ENCODE measurements at places on chromosomes 6 and 20.
A peak's percentile ranks its signal among the peaks of the same experiment; 100 is the strongest.

DNA sequence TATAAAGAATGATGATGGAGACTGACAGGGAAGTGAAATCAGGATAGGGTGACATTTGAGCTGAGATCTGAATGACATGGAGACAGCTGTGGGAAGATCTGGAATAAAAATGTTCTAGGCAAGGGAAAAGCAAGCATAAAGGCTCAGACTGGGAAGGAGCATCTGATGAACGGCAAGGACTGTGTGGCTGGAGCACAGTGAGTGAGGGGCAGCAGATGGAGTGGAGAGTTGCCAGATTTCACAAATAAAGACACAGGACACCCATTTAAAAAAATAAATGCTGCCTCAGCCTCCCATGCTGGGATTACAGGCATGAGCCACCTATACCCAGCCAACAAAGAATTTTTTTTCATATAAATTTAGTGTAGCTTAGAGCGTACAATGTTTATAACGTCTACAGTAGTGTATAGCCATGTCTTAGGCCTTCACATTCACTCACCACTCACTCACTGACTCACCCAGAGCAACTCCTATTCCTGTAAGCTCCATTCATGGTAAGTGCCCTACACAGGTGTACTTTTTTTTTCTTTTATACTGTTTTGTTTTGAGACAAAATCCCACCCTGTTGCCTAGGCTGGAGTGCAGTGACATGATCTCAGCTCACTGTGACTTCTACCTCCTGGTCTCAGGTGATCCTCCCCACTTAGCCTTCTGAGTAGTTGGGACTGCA is 2.4 kb upstream of the ZBTB24 start:
- no peak for ATAC-seq

GRCh38 chr6:83097204-83097603 is 29.7 kb downstream of the DOP1A start:
- no peak for ATAC-seq

DNA sequence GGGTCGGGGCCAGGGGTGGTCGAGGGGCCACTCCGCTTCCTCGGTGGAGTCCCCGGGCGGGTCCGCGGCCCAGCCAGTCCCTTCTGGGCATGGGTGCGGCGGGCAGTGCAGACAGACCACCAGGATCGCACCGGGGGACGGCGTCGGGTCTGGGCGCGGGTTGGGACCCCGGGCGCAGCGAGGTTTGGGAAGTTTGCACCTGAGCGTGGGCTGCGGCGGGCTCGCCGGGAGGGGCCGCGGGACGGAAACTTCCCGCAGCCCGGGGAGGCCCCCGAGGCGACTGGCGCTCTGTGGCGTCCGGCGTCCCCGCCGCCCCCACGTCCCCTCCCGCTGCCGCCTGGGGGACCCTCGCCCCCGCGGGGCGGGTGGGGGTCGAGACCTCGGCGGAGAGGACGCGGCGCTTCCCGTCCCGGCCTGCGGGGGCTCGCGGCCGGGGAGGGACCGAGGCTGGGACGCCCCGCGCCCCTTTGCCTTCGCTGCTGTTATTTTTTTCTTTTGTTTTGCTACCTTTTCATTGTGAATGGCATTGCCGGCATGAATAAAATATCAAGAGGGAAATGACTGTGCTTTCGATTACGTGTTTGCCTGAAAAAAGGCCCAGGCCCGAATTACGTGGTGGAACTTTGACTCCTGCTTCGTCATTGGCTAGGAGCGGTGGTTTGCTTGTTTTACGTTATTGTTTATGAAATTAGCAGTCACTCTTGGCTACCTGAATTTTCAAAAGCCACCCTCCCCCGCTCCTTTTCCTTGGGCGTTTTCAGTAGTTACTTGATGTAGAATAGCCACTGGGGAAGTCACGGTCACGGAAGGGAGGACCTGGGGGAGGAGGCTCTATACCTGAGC is 703 bp downstream of the SNX9 start:
- ATAC-seq, result peak; percentile 79

DNA sequence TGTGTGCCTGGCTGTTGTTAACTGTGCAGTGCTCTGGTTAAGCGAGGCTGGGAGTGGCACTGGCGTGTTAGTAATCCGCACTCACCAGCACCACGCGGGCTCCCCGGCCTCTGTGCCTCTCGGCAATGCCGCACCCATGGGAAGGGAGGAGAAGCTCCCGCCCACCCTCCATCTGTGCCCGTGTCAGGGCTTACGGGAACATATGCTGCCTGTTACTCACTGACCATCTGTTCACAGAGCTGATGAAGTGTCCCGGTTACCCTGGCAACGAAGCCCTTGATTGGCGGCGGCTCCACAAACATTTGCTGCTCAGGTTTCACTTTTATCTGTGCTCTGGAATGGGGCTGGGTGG is 114.7 kb downstream of the PSMB1 start:
- peak; percentile 47 for ATAC-seq

DNA sequence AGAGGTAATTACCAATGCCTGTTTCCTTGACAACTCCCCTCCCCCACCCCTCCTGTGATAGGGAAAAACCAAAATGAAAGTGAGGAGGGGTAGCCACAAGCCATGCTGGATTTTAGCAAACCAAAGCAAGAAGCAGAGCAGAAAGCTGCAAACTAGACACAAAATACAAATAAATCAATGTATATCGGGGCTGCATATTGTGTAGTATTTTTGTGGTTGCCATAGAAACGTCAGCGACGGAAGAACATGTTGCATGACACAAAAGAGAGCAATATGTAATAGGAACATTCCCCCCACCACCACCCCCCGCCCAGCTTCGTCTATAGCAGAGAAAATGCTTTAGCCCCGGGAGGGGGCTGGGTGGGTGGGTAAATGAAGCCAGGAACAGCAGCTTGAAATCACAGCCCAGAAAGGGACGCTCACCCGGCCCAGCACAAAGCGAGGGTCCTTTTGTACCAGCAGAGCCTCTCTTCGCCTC is 548 bp downstream of the AGPAT4 start:
- peak; percentile 22 for ATAC-seq

- peak; percentile 83 for ATAC-seq
Observed at GRCh38 chr6:90610751-90611542, 24.1 kb upstream of the MAP3K7 start.

GRCh38 chr20:51930775-51931174 is 128.5 kb upstream of the SALL4 start:
- no peak for ATAC-seq

- ATAC-seq, result no peak
Observed at GRCh38 chr6:25311331-25311840, 32.2 kb downstream of the CARMIL1 start.

- no peak for ATAC-seq
Observed at GRCh38 chr20:9375221-9375681, 139.1 kb upstream of the LAMP5 start.

GRCh38 chr20:50987493-50988210 is 29.0 kb downstream of the MOCS3 start:
- ATAC-seq, result peak; percentile 82

GRCh38 chr20:11901127-11901526 is 16.6 kb upstream of the BTBD3 start:
- no peak for ATAC-seq

DNA sequence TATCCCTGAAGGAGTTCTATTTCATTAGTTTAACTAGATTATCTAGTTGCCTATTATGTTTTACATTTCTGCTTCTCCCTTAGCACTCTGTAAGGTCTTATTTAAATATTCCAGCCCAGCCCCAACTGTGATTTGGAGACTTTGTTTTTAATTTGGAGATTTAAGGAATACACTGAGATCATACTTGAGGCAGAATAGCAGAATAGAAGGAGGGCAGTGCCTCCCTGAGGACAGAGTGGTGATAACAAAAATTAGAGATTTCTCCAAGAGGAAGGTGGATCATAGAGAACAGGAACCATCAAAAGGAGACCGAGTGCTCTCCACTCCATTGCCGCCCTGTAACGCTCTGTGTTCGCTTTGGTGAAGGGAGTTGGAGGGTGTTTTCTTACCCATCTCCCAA is 14.8 kb upstream of the CD164 start:
- no peak for ATAC-seq

GRCh38 chr6:14333556-14334305 is 216.2 kb downstream of the CD83 start:
- ATAC-seq, result no peak

GRCh38 chr6:145886228-145886956 is 71.8 kb upstream of the FBXO30 start:
- ATAC-seq, result no peak

DNA sequence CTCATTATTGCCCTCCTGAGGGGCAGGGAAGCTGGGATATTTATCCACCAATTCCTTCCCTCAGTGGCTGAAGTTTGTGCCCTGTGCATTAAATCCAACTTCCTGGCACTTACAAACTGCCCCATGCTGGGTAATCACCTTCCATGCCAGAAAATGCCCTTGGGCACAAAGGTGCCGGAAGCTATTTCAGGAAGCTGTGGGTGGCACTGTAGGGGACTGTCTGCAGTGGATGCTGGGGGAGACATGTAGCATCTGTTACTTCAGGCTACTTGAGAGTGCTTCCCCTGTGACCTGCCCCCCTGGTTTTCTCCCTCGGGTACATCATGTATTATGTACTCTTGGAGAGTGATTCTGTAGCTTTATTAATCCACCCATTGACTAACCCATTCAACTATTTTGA is 24.7 kb upstream of the RALGAPA2 start:
- no peak for ATAC-seq

DNA sequence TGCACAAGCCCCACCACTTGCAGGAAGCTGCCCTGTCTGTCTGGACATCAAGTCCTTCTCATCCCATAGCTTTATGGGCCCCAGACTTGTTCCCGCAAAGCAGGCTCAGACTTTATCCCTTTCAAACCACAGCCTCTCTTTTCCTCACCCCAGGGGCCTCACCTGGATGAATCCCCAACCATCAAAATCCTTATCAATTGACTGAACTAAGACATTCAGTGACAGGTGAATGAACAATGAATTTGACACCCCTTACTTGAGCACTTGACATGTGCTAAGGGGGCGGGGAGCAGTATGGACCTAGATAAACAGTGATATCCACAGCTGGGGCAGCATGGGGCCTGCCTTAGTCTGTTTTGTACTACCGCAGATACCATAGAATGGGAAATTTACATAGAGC is 5.0 kb downstream of the RAB44 start:
- ATAC-seq, result no peak

GRCh38 chr20:44761423-44761822 is 15.8 kb downstream of the KCNK15 start:
- ATAC-seq, result no peak

- no peak for ATAC-seq
Observed at GRCh38 chr6:12903246-12903645, 186.7 kb downstream of the PHACTR1 start.

GRCh38 chr6:64527899-64528298 is 892.3 kb downstream of the PHF3 start:
- no peak for ATAC-seq

DNA sequence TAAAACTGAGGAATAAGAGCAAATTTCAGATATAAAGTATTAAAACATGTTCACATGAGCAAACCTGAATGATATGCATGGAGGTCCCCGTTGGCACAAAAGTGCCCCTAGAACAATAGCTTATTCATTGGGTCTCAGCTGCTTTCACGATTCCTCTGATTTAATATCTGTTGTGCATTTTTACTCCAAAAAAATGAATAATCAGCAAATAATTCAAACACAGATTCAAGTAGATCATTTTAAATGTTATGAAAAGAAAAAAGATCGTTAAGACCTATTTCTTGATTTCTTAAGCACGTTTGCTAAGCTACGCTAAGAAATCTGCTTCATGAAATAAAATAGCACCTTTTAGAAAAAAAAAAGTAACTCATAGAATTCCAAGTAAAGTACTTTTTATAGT is 21.7 kb downstream of the HUS1B start:
- no peak for ATAC-seq

- ATAC-seq, result no peak
Observed at GRCh38 chr20:24605937-24606455, 136.6 kb downstream of the SYNDIG1 start.

GRCh38 chr6:72651174-72651573 is 29.3 kb downstream of the KCNQ5 start:
- no peak for ATAC-seq

GRCh38 chr6:14317387-14317970 is 199.9 kb downstream of the CD83 start:
- no peak for ATAC-seq

DNA sequence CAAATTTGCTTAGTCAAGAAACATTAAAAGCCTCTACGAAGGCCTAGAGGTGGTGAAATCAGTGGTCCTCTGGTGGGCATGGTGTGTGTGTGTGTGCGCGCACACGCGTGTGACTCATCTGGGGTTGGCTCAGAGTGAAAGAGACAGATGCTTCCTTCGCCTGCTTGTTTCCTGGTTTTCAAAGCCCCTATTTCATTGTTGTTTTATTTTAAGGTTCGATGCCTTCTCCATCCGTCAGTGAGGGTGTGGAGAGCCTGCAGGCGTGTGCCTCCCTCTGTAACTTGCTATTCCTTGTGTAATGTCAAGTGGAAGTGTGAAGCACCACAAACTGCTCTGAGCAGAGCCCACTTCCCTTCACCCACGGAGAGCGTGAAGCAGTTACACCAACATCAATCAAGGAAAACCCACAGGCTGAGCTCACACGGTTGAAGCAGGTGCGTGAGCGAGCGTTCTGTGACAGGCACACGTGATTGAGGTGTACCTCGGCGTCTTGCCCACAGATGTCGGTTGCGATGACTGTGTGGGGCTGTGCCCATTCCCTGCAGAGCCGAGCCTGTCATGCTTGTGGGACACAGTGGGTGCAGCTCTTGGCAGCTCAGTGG is 233.9 kb downstream of the PRL start:
- peak; percentile 81 for ATAC-seq

DNA sequence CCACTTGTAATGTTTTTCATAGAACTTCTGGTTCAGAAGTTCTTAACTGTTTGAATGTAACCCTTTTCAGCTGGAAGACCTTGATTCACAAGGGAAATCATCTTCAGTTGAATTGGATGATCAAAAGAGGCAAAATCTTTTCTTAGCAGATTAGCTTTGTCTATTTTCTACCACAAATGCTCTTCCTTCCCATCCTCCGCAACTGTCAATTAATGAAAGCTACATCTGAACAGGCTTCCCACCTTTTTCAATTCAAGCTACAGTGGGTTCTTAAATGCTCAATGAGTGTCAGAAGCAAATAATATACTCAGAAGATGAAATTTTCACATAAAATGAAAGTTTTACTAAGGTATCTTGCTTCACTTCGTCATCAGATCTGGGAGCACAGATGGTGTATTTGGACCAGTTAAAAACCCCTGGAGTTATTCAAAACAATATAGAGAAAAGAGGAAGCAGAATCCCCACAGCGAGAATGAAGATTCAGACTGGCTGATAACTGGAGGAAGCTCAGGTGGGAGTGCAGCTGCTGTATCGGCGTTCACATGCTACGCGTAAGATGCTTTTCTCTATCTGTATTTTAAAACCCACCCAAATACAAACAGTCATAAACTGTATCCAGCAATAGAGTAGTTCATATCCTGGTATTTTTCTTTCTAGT is 19.4 kb downstream of the QRSL1 start:
- ATAC-seq, result peak; percentile 98

GRCh38 chr20:32556312-32557184 is 28.6 kb downstream of the NOL4L start:
- no peak for ATAC-seq

All from stimulated activated memory B cell treated with anti-CD40 and anti-IgM and Interleukin-4, amounts not matched to agents 10 μg/mL and 1 μg/mL and 100 μg/mL, for 72 hours (primary cell).